ENCODE measurements at places on chromosomes 2 and 18. TPM values are rescaled to one million over a fixed set of nuclear protein-coding genes. Genes with fewer than 3 reads are reported as not detected.

DNA sequence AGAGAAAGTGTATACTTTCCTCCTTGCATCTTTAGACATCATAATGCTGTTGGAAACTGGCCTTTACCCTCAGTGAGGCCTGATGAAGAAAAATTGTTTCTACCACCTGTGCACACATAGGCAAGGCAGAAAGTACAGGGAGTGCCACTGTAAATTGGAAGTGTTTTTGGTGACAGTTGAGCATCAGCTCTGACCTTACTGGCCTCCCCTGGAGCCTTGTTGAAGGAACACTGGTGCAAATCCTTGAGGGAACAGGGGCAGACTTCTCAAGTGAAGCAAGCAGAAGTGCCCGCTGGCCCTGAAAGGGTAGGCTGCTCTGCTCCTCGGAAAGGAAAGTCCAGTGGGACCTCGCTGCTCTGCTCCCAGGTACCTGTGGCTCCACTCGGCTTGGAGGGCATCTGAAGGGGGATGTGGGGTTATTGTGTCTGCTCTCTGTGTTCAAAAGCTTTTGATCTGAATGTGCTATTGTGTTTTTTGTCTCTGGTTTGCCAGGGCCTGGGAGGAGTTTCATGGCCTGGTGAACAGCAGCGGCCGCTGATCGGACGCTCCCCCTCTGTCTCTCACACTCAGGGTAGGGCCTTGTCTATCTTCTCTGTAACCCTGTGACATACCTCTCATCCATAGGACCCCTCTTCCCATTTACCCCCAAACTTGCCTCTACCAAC lies 23.4 kb downstream of the EIF4E2 start:
- DNase-seq: no peak

GRCh38 chr18:26483633-26484032 lies 64.7 kb downstream of the KCTD1 start:
- DNase-seq: no peak

- DNase-seq: no peak
Observed at GRCh38 chr2:54226260-54226659, 29.8 kb downstream of the TSPYL6 start.

GRCh38 chr2:184004948-184005672 lies 593.2 kb upstream of the ZNF804A start:
- DNase-seq: no peak

Gene IL36RN
- total RNA-seq: not detected

DNA sequence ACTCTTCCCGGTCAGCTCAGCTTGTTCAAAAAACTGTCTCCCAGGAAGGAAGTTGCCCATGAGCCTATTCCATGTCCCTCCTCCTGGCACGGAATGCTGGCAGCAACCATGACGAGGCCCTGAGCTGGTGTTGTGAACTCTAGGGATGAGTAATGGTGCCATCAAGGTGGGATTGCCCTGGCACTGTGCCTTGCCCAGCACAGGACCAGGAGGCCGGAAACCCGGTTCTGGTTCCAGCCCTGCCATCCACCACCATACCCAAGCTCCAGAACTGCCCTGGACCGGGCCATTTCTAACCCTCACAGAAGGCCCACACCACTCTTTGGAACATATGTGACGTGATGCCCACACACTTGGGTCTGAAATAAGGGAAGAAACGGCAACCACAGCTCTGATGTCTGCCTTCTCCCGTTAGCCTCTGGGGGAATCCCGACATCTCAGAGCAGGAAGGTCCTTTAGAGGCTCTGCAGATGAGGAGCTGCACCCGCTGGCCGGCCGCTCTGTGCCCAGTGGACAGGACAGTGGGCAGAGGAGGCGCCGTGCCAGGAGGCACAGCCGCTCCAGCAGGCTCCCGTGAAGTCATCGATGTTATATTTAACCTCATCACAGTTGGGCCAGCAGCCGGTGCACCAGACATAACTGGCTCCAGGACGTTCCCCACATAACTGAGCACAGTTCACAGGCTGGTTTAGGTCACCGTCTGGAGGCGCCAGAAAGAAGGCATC lies 462.1 kb upstream of the ID2 start:
- DNase-seq: no peak

- no peak for DNase-seq
Observed at GRCh38 chr18:37649930-37650329, 84.3 kb upstream of the CELF4 start.

GRCh38 chr2:191382801-191383200 lies 137.6 kb downstream of the MYO1B start:
- DNase-seq: peak; percentile 41

DNA sequence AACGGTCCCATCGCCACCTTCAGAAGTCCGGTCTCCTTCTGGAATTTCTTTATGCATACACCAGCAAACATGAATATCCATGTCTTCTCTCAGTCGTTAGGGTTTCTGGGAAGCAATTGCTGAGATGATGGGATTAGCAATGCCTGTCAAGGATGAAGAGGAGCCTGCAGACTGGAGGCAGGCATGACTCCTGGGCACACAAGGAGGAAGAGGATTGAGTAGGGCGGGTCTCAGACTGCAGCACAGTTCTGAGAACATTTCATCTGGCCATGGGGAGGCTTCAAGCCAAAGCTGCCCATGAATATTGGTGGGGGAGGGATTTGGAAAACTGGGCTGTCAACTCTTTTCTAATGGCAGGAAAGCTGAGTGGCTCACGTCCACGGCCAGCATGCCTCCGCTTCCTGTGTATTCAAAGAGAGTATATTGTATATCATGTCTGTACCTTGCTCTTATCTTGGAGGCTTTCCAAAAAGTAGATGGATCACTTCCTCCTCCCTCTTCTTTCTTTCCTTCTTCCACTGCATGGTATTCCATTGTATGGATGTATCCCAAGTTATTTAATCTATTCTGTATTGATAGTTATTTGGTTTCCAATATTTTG lies 24.5 kb downstream of the MC2R start:
- no peak for DNase-seq

DNA sequence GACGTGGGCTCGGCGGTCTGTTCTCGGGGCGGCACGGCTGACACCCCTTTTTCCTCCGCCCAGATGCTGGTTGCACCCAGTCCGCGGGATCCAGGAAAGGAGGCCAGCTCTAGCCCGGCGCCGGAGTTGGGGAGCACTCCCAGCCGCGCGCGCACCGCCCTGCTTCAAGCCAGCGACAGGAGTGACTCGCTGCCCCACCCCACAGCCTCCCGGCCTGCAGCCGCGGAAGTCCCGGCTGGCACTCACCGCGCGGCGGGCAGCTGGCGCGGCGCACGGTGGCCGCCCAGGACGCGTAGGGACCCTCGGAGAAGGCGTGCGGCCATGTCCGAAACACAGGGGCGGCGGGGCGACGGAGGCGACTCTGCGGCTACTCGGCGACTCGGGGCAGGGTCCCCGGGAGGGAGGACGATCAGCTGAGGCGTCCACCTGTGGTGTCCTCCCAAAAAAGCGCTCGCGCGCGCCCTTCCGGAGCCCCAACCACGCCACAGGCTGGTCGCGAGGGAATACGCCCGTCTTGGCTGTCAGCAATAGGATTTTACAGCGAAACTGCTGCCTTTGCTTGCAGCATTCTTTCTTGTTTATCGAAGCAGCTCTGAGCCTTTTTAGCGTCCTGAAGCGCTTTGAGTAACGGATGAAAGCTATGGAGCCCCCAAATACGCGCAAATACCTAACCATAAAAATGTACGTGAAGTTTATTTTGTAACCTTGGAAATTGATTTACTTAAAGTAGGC lies at the start of gene ACADL:
Gene ACADL (minus strand): TSS at position 507 of the 732 bp plus-strand sequence. CDS start 184 bp downstream, at position 323.
- DNase-seq: peak; percentile 32

DNA sequence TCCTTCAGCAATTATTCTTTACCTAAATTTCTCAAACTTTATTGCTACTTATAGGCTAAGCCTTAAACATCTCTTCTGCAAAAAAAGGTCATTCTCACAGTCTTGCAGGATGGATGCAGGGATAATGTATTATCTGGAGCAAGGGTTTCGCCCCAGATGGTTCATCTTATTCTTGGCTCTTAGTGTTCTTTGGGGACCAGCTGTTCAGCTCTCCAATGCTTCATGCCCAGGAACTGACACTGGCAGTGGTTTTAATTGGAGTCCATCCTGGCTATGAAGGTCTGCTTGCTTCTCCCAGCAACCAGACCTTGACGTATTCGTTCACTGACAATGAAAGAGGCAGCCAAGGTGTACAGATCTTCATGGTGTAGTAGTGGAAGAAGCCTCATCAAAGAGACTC lies 331.9 kb downstream of the SLC8A1 start:
- DNase-seq: no peak

Gene DRC1
- not detected for total RNA-seq
